Urothelium cell line (cell line): ENCODE measurements at places on chromosomes 5 and 9.
A peak's percentile ranks its signal among the peaks of the same experiment; 100 is the strongest.

DNA sequence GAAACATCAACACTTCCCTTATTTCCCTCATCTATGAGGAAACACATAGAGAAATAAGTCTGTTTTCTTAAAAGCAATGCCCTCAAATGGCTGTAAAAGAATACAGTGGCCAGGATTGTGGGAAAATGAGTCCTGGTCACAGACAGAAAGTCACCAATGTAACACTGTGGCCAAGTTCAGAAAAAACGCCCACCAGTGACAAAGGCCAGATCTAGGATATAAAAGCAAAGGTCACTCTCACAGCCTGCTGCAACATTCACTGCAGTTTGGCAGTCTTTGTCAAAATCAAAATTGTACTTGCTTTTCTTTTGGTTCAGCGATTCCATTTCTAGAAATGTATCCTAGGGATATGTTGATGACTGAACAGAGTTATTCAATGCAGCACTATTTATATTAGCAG lies 30.5 kb downstream of the TSSK1B start:
- DNase-seq: no peak

- no peak for DNase-seq
These were observed 200.4 kb downstream of the FBXL7 start for GRCh38 chr5:15700373-15700772.

DNA sequence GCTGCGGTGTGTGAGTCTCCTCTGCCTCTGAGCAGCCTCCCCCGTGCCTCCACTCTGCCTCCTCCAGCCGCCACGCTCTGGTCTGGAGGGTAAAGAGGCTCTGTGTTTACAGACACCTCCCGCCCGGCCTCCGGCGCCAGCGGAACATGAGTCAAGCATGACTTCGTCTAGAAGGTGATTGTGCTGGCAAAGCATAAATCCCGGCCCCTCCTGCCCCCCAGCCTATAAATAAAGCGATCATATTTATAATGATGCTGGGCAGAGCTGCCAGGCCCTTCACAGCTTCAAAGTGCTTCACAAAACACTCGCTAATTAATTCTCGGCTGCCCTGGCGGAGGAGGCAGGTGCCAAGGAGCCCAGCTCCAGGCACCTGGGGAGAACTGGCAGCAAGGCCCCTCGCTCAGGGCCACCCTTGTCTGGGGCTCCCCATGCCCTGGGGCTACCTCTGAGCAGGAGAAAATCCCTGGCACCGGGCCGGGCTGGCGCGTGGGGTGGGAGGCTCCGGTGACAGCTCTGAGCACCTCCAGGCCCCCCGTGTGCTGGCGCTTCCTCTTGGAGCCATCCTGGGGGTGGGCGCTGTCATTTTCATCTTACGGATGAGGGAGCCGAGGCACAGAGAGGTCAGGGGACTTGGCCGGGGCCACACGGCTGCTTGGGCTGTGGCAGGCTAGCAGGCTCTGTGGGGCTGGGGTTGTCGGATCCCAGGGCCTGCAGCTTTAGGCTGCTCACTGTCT lies 87.8 kb downstream of the RXRA start:
- peak; percentile 89 for DNase-seq

- DNase-seq: peak; percentile 48
These were observed 3.1 kb downstream of the KLF9 start for GRCh38 chr9:70411121-70411929.

- DNase-seq: no peak
These were observed 18.4 kb downstream of the GADD45G start for GRCh38 chr9:89622933-89623861.

DNA sequence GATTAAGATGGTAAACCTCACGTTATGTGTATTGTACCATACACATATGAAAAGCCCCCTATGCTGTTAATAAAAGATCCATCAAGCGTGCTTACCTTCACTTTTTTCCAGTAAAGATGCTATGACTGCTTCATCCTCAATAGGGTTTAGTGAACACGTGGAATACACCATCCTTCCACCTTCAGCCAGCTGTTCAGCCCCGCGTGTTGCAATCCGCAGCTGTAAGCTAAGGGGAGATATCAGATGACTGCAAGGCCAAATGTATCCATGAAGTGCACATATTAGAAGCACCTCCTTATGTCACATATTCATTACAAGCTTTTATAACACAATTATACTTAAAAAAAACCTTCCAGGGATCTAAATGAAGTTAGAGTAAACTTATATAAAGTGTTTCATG lies 16.2 kb downstream of the NSUN2 start:
- no peak for DNase-seq

DNA sequence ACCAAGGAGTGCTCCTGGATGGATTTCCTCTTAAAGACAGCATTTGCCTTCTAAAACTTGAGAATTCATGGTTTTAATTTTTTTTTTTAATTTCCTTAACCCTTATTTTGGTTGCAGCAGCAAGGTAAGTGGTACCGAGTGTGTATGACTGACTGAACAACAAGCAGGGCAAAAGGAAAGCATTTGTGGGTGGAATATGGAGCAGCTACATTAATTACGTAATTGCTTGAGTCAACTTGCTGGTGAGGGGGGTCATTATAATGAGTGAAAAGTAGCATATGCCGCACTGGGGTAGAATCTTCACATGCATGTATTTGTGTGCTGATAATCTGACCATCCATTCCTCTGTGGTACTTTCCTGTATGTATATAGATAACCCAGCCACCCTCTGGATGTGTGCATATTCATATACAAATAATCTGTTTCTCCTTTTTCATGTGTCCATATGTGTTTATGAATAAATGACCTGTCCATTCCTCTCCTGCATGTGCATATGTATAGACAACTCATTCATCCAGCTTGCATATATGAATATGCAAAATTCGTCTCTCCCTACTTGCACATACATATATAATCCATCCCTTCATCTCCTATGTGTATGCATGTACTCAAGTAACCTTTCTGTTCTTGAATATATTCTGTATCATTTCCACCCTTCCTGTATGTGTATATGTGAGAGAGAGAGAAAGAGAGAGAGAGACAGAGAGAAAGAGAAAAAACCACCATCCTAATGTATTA lies 147.5 kb upstream of the RUSC2 start:
- no peak for DNase-seq

DNA sequence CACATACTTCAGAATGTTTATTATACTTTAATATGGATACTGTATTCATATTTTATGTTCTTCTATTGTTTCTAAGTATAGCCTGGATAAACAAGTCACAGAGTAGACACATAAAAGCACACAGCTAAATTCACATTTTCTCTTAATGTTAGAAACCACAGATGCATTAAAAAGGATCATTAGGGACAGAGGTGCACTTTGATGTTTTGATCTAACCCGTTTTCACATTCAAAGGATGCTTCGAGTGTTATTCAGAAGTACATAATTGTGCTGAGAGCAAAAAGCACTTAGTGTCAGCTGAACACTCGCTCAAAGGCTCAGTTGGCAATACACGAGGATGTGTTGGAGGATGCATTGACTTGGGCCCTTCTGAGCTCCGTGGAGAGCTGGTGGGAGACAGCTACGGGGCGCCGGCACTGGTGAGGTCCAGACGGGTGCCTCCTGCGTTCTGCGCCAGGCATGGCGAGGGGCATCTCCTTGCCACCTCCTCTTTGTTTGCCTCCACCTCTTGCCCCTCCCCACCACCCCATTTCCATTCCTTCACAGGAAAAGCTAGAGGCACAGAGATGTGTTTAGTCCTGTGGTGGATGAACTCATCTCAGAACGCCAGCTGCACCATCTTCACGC lies 35.5 kb downstream of the MED10 start:
- DNase-seq: no peak

DNA sequence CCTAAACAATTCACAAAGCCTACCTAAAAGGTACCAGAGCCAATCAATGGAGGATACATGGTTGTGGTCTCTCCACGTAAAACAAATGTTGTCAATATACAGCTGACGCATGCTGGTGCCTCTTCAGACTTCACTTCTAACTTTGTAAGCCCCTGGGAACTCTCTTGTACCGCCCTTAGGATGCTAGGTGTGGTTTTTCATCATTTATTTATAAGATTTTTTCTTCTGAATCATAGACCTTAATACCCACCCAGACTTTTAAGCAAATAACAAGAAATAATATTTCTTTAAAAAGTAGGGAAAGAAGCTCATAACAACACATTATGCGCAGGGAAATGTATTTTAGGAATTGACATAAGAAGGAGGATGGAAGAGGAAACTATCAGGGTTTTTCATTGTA lies 33.0 kb downstream of the SSBP2 start:
- DNase-seq: no peak

- no peak for DNase-seq
These were observed 106.5 kb upstream of the RAD23B start for GRCh38 chr9:107176436-107177151.

DNA sequence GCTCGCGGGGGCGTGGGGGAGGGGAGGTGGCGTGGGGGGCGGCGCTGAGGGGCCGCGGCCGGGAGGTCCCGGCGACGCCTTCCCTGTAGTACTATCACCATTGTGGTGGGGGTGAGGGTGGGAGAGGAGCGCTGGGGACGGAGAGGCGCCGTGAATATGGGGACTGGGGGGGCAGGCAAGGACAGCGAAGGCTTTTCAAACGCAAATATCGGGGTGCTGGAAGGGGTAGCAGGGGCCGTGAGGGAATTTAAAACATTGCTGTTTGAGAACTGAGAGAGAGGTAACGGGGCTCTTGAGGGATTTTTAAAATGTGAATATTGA lies 427 bp downstream of the RBM27 start:
- DNase-seq: no peak

DNA sequence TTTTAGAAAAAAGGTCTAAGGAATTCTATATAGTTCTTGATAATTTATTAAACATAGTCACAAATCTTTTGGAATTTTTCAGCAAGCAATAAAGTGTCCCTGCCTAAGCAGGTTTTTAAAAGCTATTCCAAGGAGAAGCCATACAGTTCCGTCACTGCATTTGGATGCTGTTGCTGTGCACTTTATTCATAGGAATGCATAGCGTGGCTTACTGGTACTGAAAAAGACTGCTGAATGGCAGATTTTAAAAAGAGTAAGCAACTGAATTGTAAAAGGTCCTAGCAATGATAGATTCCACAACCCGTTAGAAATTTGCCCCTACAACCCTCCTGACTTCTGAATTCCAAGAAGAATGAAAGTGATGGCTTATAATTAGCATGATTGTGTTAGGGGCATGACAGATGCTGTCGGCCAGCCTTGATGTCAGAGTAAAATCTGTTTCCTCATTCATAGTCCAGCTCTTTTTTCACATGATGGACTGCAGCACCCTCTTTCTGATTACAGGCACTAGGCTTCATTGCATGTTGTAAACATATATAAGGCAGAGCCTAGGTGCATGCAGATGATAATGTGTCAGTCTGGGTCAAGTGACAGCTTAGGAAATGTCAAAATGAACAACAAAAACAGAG lies 227.0 kb downstream of the PDE4D start:
- DNase-seq: no peak

DNA sequence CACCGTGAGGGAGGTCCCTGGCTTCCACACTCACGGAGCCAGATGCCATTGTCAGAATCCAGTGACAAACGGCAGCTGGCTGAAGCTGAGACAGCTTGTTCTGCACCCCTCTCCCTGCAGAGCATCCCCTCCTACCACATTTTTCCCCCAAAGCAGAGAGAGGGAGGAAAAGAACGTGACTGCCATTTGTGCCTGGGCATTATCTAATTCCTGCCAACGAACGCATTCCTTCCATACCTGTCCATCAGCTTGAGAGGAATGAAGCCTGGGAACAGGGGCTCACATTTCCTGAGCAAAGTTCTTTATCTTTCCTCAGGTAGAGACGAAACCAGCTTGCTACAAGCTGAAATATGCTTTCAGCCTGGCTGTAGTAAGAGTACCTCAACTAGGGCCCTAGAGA lies 175.4 kb downstream of the SLIT3 start:
- no peak for DNase-seq

DNA sequence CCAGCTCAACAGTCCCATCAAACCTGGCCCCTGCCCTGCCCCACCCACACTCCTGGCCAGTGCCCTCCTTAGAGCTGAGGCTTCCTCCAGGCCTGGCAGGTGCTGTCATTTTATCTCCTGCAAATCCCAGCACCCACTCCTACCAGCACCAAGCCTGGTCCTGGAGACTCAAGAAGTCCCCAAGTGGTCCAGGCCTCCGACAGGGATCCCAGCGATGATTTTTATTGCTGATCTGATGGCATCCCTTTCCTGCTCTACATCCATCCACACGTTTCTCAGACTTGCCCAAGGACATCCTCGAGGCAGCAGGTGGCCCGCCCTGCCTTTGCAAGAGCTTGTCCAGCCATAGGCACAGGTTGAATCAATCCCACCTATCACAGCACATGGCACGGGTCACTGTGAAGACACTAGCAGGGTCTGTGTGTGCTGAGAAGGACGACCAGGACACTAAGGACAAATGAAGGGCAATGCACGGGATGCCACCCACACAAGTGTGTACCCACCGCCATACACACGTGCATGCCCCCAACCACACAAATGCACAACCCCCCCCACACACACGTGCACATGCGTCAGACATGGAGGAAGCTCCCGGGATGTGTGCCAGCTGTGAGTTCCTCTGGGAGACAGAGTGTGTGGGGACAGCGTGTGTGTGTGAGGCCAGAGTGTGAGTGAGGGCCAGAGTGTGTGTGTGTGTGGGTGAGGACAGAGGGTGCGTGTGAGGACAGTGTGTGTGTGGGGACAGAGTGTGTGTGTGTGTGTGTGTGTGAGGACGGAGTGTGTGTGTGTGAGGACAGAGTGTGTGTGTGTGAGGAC lies 62.4 kb upstream of the UBAC1 start:
- DNase-seq: no peak

DNA sequence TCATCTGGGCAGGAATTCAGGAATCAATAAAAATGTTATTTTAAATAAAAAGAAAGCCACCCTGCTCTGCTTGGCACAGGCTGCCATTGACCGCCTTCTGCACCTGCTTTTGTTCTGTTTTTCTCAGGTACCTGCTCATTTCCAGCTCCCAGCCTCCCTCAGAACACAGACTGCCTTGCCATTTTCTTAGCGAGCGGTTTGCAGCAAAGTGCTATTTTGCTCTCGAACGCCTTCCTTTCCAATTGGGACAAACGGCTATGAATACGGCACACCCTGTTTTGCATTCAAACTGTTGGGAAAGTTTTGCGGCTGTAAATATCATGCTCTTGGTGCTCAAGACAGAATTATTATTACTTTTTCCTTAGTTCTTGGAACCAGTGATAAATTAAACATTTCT lies 25.1 kb upstream of the FCN1 start:
- no peak for DNase-seq

DNA sequence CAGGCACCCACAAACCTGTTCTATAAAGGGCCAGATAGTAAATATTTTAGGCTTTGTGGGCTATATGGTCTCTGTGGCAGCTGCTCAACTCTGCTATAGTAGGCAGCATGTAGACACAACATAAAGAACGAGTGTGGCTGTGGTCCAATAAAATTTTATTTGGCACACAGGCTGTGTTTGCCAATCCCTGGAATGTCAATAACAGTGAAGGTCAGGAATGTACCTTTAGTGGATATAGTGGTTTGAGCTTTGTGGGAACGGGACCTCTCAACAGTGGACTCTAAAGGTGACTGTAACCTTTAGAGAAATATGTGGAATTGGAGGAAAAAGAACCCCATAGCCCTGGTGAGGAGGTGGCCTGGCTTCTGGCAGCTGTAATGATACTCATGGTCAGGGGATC lies 145.2 kb downstream of the MAST4 start:
- DNase-seq: no peak

GRCh38 chr5:172697123-172698121 lies 56.4 kb downstream of the NEURL1B start:
- peak; percentile 86 for DNase-seq
